ENCODE measurements at places on chromosomes 7 and 10. TPM values are rescaled to one million over a fixed set of nuclear protein-coding genes. Genes with fewer than 3 reads are reported as not detected.
A peak's percentile ranks its signal among the peaks of the same experiment; 100 is the strongest.

DNA sequence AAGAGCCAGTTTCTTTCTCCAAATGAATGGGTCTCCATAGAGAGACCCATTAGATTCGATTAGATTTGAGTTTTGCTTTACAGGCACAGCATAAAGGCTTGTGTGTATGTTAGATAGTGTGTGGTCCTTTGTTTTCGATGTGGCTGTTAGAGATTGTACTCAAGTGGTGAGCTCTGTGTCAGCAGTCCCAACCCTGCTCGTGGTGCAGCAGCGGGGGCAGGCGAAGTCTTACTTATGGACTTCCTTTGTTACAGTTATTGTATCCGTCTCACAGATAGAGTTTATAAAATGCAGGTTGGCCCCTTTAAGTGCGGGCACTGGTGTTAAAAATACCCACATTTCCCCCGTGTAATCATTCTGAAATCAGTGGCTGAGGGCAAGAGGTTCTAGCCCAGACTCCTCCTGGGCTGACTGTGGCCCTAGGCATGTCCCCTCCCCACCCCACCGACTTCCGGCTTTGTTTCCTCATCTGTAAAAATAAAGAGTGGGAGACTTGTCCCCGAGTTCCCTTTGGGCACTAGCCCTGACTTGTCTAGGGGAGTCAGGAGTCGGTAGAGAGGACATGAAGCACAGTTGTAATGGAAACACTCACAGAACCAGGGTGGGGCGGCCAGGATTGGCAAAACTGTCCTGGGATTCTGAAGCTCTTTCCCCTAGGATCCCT is 28.6 kb downstream of the MTURN start:
- DNase-seq, result no peak

DNA sequence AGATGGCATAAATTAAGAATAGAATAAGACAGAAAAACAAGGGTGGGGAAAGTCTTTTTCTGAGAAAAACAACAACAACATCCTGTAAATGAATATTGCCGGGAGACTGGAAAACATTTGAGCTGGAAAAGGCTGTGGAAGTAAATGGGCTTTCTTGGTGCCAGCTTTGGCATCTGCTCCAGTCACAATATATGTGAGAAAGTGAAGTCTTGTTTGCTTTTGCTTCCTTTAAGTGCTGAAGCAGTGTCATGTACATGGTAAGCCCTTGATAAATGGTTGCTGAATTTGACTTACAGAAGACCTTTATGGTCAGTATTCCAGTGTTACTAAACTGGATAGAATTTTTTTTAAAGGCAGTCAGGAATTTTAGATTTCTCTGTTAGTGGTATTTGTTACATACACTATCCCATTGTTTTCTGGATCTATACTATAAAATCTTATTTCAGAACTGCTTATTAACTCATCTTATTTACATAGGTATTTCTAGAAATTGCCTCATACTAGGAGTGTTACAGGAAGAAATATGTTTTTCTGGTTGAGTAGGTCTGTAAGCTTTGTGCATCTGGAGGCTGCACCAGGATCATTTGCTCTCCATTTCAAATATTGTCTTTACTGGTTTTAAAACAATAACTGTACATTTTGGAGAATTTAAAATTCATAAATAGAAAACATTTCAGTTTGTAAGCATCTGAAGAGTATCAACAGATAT is 201.7 kb upstream of the FOXP2 start:
- no peak for DNase-seq

- no peak for DNase-seq
These were observed 13.4 kb downstream of the SHH start for GRCh38 chr7:155798673-155799439.

- no peak for DNase-seq
These were observed 21.6 kb downstream of the SMKR1 start for GRCh38 chr7:129523924-129524323.

The TPK1 gene
- total RNA-seq, result 8.0 TPM

DNA sequence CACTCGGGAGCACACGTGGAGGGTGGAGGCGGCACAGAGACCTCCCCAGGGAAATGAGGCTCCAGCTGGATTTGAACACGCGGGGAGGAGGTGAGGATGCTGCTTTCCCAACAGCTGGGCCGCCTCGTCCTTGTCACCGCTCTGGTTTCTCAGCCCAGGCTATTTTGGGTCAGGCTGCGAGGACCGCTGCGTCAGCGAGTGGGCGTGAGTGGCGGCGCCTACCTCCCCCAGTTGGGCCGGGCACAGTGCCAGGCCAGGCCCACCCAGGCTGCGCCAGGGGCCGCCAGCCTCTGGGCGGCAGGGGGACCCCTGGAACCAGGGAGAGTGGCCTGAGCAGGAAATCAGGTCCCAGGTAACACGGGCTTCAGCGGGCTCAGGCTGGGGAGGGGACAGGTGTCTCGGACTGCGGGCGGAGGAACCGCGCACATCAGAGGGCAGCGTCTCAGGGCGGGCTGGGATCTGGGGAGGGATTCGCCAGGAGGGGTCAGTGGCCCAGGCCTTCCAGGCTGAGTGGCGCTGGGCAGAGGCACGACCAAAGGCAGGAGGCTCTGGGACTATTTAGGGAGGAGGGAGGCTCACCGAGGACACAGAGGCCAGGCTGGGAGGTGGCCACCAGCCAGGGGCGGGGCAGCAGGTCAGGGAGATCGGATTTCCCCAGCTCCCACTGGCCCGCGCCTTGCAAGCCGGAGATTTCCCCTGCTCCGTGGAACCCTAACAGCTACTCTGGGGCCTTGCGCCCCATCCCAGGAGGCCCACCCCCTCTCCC is 125.2 kb upstream of the RET start:
- DNase-seq, result no peak

GRCh38 chr7:155939350-155939749 is 127.1 kb upstream of the SHH start:
- DNase-seq, result no peak

- peak; percentile 33 for DNase-seq
These were observed 50.0 kb upstream of the WIPI2 start for GRCh38 chr7:5139998-5140397.

DNA sequence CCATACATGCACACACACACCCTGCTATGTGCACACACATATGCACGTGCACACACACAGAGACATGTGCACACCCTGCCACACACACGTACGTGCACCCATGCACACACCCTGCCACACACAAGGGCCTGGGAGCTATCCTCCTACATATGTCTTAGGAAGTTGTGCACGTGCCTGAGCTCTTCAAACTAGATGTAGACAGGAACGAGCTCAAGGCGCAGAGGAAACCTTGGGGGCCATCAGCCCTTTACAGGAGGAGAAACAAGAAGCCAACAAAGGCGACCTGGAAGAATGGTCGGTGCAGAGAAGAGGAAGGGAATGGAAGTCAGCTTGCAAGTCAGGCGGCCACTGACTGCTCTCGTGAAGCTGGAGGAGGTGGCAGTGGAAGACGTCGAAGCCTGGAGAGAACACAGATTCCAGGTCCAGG is 58.7 kb downstream of the AOC1 start:
- no peak for DNase-seq

GRCh38 chr10:92891885-92892690 is 43.8 kb downstream of the EXOC6 start:
- peak; percentile 16 for DNase-seq

The TIMM23 gene
- 35.7 TPM for total RNA-seq

The CCDC172 gene
- total RNA-seq, result not detected

The TFEC gene
- total RNA-seq, result 1.6 TPM

DNA sequence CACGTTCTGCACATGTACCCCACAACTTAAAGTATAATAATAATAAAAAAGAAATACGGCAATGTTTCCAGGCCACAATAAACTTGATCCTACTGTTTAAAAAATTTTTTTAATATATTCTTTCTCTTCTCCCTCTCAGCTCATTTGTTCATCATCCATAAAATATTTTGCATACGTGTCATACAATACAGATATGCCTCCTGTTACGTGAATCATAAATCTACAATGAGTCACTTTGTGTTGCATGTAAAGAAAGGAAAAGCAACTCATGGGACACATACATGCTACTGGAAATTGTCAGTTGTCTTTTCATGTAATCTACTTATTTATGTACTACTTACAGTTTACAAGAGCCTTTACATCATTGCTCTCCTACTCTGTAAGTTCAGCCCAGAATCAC is 1.1 kb upstream of the TECTB start:
- DNase-seq, result no peak

The SYT15B gene
- total RNA-seq, result 0.54 TPM

- DNase-seq, result no peak
These were observed 13.8 kb upstream of the RHOBTB1 start for GRCh38 chr10:60957667-60958221.

DNA sequence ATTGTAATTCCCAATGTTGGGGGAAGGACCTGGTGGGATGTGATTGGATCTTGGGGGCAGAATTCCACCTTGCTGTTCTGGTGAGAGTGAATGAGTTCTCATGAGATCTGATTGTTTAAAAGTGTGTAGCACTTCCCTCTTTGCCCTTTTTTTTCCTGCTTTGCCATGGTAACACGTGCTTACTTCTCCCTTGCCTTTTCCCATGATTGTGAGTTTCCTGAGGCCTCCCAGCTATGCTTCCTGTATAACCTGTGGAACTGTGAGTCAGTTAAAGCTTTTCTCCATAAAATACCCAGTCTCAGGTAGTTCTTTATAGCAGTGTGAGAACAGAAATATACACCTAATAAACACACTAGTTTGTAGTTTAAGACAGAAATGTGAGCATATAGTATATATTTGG is 166.8 kb upstream of the MAGI2 start:
- DNase-seq, result no peak

The SH2B2 gene
- 9.9 TPM for total RNA-seq

The PLEKHS1 gene
- not detected for total RNA-seq

GRCh38 chr10:30702860-30703259 is 73.3 kb upstream of the LYZL2 start:
- no peak for DNase-seq

The NUTM2A gene
- 1.7 TPM for total RNA-seq

GRCh38 chr7:26538216-26538615 is 246.6 kb downstream of the SNX10 start:
- peak; percentile 64 for DNase-seq

The TBATA gene
- not detected for total RNA-seq

DNA sequence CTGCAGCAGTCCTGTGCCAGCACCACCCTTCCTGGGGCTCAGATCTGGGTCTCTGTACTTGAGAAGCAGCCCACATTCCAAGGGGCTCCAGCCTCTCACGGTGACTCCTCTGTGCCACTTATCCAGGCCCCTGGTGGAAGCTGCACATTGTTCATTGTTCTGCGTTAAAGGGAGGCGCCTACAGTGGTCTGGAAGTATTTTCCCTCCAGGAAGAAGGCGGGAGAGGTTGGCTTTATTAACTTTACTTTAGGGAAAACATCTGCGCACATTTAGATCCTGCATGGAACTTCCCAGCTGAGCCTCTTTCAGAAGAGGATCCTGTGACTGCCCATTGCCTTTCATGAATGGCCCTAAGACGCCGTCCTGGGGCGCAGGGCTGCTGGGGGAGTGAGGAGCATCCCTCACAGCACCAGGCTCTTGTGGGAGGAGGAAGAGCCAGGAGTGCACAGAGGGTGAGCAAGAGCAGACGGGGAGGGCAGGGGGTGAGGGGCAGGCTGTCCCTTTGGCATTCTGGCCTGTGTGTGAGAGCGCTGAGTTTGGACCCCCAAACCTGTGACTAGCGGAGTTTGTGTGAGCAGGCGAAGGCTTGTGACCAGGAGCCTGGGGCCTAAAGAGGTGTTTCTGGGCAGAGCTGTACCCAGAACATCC is 98.6 kb upstream of the BTBD16 start:
- no peak for DNase-seq

DNA sequence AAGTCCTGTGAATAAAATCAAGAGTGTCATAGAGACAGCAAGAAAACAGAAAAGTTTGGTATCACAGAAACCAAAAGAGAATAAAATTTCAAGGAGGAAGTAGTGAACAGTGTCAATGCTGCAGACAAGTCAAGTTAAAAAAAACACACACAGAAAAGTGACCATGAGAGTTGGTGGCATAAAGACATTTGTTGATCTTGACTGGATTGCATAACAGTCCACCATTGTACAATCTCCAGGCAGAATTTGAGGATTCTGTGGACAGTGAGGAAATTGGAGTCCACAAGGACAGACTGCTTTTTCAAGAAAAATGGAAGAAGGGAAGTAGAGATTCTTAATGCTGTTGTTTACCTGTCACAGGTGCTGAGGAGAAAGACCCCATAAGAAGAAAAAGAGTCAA is 412.5 kb downstream of the PLXDC2 start:
- DNase-seq, result no peak

The NEBL gene
- 38.9 TPM for total RNA-seq

The NRBF2 gene
- 12.7 TPM for total RNA-seq

DNA sequence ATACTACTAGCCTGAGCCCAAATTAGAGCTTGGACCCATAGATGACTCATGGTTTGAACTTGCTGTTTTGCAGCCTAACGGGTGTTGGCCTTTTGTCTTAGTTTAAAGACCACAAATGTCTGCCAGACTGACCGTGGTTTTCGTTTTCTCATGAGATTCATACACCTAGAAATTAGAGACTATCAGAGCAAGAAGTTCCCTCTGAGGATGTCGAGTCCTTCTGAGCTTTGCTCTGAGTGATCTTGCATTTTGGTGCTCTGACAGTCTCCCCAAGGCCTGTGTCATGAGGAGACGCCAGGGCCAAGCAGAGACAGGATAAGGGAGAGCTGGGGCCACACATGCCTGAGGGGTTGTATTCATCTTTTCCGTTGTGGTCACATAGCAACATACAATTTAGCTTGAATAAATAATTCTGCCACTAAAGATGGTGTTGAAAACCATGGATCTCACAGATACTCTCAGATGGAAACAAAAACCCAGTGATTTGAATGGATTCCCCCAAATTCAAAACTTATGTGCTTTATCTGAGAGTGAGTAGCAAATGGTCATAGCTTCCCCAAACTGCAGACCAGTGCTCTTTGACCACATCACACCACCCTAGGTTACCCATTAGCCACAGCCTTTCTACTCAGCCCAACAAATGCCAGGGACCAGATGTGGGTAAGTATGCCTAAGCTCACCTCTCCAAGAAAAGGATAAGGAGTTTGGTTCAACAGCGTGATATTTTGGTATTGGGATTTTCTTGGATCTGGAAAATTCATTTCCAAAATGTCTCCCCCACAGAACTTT is 762.0 kb upstream of the IGFBP3 start:
- no peak for DNase-seq

DNA sequence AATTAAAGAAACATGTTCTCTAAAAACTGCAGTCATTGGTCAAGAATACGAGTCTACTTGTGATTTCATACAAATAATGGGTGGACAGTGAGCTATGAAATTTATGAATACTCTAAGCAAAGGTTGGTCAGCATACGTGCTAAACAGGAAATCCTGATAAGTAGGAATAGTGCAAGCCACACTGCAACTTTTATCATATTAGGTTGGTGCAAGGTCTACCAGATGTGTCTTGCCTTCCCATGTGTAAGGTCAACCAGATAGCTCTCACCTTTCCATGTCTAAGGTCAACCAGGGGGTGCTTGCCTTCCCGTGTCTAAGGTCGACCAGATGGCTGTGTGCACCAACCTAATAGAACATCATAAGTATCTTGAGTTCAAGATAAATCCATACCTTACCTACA is 2.0 kb upstream of the ITGB1 start:
- no peak for DNase-seq
